ENCODE measurements at places on chromosomes 1 and 21.

DNA sequence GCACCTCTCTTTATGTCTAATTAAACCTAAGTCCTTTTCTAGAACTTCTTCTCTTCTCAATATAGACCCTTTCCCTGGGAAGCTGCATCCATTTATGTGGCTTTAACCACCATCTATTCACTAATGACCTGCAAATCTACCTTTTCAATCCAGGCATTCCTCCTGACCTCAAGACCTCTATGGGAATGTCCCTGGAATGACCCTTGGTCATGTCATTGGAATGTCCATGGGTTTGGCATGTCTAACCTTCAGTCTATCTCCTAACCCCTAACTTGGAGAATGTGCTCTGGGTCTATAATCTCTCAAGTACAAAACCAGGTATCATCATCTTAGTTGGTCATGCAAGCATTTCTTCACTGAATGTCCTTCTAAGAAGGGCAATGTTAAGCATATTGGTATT lies 196.1 kb downstream of the KCNH1 start:
- no peak for DNase-seq

DNA sequence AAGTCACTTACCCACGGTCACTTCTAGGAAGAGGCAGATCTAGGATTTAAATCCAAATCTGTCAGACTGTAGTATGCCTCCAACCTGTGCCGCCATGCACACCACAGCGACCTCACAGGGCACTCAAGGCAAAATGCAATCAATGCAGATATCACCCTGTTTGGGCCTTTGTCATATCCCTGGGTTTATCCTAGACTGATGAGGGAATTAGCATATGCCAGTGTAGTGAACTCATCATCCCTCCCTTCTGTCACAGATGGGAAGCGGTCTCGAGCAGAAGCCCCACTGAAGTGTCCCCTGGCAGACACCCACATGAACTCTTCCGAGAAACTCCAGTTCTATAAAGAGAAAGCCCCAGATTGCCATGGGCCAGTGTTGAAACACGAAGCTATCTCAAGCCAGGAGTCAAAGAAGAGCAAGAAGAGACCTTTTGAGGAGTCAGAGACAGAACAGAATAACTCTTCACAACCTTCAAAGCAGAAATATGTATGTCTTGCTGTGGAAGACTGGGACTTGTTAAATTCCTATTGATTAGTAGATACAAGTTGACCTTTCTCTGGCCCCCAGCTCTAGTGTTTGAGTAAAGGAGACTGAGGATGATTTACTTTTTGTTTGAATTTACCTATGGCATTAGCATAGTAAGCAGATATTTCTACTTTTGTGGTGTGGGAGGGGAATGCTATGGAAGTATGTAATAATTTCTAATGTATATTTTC lies 21.4 kb downstream of the LRRC42 start:
- no peak for DNase-seq

DNA sequence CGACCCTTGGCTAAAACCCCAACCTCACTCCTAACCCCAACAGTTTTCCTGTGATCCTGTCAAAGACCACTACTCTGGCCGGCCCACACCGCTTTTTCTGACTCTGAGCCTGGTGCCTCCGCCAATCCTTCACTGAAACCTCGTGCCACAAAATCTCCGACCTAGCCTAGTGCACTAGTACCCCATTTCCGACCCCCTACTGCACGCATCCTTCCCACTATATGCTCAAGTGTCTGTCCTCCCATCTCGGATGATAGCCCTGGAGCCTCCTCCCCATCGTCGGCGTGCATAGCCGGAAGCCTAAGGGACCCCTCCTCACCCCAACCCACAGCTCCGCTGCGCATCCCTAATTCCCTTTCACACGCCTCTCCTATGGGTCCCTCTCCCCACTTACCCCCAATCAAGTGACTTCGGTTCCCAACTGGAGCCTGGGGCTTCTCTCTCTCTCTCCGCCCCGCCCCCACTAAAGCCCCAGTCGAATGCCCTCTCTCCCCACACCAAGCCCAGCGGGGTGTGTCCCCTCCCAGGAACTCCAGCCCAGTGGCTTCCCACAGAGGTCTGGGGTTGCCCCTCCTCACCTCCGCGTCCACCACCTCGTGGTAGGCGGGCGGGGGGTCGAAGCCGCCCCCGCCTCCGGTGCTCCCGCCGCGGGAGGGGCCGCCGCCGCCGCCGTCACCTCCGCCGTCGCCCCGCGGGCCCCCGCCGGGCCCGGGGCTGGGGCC lies 791 bp downstream of the USP24 start:
- DNase-seq = peak; percentile 50

GRCh38 chr1:174742805-174743653 lies 256.7 kb upstream of the CACYBP start:
- no peak for DNase-seq

GRCh38 chr1:74731399-74732052 lies 1.3 kb downstream of the CRYZ start:
- DNase-seq = no peak

GRCh38 chr1:99850459-99851291 lies 514 bp downstream of the AGL start:
- no peak for DNase-seq

GRCh38 chr1:232899839-232900238 lies 50.6 kb upstream of the NTPCR start:
- no peak for DNase-seq

- DNase-seq = no peak
Measured at GRCh38 chr1:186499571-186499970, 38.7 kb upstream of the PDC start.

- peak; percentile 55 for DNase-seq
Measured at GRCh38 chr1:231866392-231867331, 240.1 kb downstream of the DISC1 start.

- DNase-seq = no peak
Measured at GRCh38 chr1:219778793-219779369, 149.5 kb downstream of the SLC30A10 start.

DNA sequence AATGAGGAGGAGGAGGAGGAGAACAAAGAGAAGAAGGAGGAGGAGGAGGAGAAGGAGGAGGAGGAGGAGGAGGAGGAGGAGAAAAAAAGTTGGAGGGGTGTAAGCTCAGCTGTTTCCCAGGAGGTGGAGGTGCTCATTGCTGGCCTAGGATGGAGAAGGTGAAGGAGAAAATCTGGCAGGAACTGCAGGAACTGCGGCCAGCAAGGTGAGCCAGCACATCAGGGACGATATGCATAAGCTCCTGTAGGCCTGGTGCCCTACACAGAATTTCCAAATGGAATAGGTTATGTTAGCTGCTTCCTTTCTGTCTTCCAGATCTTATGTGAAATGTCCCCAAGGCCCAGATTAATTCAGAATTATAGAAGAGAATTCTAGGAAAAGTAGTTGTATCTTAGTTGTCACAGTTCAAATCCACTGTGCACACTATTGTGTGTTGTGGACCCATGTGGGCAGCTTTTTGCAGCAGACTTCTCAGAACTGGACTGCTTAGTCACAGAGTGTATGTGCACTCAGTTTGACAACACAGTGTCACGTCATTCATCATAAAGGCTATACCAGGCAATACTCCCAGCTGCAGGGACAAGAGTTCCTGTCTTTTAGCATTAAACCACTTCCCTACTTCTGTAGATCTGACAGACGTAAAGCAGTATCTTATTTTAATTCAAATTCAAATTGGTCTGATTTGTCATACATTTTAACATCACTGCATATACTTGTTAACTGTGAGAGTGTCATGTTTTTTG lies 303.7 kb downstream of the HLX start:
- DNase-seq = no peak

DNA sequence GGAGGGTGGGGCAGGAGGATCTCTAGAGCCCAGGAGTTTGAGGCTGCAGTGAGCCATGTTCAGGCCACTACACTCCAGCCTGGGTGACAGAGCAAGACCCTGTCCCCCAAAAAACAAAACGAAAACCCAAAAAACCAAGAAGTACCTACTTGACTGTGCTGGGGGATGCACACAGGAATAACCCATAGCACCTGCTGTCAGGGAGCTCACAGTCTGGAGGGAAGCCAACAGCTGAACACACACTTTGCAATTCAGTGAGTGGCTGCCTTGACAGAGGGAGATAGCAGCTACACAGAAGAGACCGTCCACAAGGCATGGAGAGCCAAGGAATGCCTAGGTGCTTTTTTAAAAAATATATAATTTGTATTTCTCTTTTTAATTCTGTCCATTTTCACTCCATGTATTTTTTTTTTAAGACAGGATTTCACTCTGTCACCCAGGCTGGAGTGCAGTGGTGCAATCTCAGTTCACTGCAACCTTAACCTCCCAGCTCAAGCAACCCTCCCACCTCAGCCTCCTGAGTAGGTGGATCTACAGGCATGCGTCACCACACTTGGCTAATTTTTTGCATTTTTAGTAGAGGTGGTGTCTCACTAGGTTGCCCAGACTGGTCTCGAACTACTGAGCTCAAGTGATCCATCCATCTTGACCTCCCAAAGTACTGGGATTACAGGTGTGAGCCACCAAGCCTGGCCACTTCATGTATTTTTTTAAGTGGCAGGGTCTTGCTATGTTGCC lies 68.7 kb downstream of the NID1 start:
- no peak for DNase-seq

GRCh38 chr1:152673016-152673415 lies 2.1 kb upstream of the LCE2C start:
- DNase-seq = no peak

- no peak for DNase-seq
Measured at GRCh38 chr1:93652323-93652949, 29.2 kb downstream of the BCAR3 start.

GRCh38 chr1:18166929-18167328 lies 59.3 kb downstream of the IGSF21 start:
- no peak for DNase-seq

GRCh38 chr21:35510957-35511695 lies 462.0 kb upstream of the RUNX1 start:
- no peak for DNase-seq

DNA sequence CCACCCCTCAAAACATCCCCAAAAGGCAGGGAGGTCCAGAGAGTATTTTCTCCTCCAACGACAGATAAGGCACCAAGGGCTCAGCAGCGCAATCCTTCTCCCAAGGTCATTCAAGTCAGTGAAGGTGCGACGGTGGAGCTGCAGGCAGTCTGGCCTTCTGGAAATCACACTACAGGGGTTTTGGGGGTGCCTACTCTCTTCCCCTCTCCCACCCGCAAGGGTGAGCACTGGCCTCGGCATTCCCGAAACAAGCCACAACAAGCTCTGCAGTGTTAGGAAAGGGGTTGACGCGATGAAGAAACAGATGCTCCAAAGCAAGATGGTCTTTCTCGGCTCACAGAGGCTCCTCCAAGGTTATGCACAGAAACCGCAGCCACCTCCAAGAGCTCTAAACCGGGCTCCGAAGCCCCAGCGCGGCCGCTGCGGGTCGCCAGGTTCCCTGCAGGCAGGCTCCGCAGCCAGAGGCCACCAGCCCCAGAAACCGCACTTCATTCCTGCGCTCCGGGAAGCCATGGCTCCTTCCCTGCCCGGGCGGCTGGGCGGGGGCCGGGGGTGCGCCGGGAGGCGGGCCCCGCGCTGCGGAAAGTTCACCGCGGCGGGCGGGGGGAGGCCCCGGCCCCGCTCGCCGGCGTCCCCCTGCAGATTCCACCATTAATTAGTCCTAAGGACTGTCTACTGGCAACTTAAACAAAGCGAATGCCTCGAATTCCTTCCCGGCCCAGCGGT lies 1.1 kb downstream of the LUZP1 start:
- DNase-seq = peak; percentile 28
